Dermis microvascular lymphatic vessel endothelial cell (primary cell): ENCODE measurements at places on chromosomes 12 and 14. TPM values are rescaled to one million over a fixed set of nuclear protein-coding genes. Genes with fewer than 3 reads are reported as not detected.

Gene KRT77
- total RNA-seq = not detected in 2 replicates

Gene MMP14
- 74.8 and 81.0 TPM in 2 replicates for total RNA-seq

Gene NRXN3
- total RNA-seq = under 0.01 TPM in 2 replicates

Gene CCDC198
- total RNA-seq = not detected in 2 replicates

Gene INSM2
- not detected in 2 replicates for total RNA-seq

Gene TBX5
- total RNA-seq = not detected in 2 replicates

Gene SIX1
- under 0.01 TPM in 1 of 2 replicates, not detected in the other for total RNA-seq

Gene KRT7
- 7.0 and 52.2 TPM in 2 replicates for total RNA-seq

Gene CHST11
- total RNA-seq = 2.1 and 2.7 TPM in 2 replicates

Gene TAC3
- not detected in 2 replicates for total RNA-seq

Gene SRRM4
- not detected in 2 replicates for total RNA-seq

Gene GPR68
- 0.63 and 0.90 TPM in 2 replicates for total RNA-seq

Gene CRIP2
- total RNA-seq = 137 and 173 TPM in 2 replicates

Gene RXYLT1
- total RNA-seq = 7.3 and 9.1 TPM in 2 replicates

Gene TSPAN9
- 68.3 and 96.8 TPM in 2 replicates for total RNA-seq

Gene MAP1LC3B2
- total RNA-seq = 0.13 and 0.63 TPM in 2 replicates

Gene SLC10A1
- not detected in 2 replicates for total RNA-seq

Gene ZDHHC17
- 83.6 and 124 TPM in 2 replicates for total RNA-seq

Gene CIT
- total RNA-seq = 5.3 and 9.6 TPM in 2 replicates

Gene CCT2
- total RNA-seq = 227 and 251 TPM in 2 replicates

Gene NGB
- not detected in 2 replicates for total RNA-seq

Gene IFI27
- total RNA-seq = 54.5 and 62.0 TPM in 2 replicates

Gene ASIC1
- total RNA-seq = under 0.01 TPM in 1 of 2 replicates, not detected in the other

Gene FBXO34
- 18.9 and 25.7 TPM in 2 replicates for total RNA-seq

Gene RERGL
- not detected in 2 replicates for total RNA-seq

Gene AQP5
- total RNA-seq = under 0.01 TPM in 1 of 2 replicates, not detected in the other

Gene TAS2R46
- 1.0 and 1.4 TPM in 2 replicates for total RNA-seq

Gene NACA
- 1,019 and 1,042 TPM in 2 replicates for total RNA-seq
